Skin of body (tissue), 3 donors: ENCODE measurements at places on chromosomes 4 and X. TPM values are rescaled to one million over a fixed set of nuclear protein-coding genes. Genes with fewer than 3 reads are reported as not detected.

DNA sequence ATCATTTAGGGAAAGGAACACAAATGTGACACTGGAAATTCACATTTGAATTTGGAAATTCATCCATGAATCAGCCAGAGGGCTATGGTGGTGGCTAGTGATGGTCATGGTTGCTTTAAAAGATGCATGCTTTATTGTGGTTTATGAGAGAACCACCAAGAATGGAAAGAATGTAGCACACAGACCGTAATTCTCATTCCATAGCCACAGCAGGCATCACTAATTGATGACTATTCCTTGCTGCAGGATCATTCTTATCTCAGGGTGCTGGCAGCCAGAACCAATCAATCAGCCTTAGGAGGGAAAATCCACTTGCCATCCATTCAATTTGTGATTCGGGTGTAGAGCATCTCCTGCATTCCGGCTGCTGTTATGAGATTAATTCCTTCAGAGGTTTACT lies 115.6 kb downstream of the DHRSX start:
- no peak for DNase-seq

GRCh38 chrX:4905576-4905975 lies 1192.1 kb upstream of the PRKX start:
- DNase-seq = no peak

DNA sequence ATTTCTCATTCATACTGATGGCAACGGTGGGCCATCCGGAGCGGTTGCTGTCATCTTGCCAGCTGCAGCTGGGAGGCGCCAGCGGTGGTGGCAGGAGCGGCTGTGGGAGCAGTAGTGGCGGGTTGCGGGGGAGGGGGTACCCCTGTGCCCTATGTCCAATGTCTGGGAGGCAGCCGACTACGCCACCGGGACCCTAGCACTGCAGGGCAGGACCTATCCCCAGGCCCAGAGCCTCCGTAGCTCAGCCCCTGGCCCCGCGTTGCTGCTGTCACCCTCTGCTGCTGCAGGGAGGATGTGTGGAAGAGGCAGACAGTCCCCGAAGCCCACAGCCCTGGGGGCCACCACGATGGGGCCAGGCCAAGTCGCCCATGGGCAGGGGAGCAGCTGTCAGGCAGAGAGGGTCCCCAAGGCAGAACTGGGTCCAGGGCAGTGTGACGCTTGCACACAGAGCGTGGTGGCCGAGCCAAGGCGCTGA lies 10.0 kb upstream of the SPP1 start:
- DNase-seq = no peak

TMSB15A gene
- total RNA-seq = 9.3 TPM
